ENCODE measurements at places on chromosomes 11 and 22.

GRCh38 chr11:109247071-109247470 lies 174.9 kb upstream of the C11orf87 start:
- DNase-seq, result peak; percentile 9

DNA sequence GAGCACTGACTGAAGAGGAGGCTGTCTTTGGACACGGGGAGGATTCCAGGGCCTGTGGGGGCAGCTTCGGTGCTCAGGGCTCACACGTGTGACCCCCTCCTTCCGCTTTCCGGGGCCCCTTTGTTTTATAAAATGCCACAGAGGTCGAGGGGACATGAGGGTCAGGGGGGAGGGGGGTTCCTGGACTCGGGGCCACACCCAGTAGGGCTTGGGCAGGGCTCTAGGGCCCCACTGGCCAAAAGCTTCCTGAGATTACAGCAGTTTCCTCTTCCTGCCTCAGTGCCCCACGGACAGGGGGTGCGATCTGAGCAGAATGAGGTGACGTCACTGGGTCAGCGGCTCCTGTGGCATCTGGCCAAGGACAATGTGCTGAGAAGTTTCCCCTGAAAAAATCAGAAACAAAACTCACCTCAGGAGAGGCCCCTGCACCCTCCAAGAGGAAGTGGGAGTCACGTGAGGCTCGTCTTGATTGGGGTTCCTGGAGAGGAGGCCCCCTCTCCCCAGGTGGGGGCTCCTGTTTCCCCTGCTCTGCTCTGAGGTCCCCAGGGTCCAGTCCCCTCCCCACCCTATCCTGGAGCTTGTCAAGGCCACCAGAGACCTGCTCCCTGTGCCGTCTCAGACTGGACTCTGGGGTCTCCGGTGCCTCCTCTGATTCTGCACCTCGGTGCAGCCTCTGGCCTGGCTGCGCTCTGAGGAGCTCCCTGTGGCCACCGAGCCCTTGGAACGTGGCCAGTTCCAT lies 6.4 kb upstream of the IFITM3 start:
- no peak for DNase-seq

DNA sequence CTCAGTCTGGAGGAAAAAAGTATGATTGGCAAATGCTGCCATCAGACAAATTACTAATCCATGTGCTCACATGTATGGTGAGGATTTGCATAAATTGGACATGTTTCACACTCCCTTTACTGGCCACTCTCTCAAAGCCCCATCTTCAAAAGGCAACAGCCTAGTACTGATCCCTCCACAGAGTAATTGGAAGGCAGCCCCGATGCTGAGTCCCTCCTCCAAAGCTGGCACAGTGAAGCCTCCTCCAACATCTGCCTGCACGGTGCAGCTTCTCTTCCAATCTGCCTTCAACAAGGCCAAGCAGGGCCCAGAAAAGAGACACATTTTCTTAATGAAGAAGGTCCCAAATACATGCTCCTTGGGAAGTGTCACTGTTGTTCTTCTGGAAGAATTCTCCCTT lies 350.6 kb downstream of the OPCML start:
- no peak for DNase-seq

- no peak for DNase-seq
These were observed 10.5 kb downstream of the CHST1 start for GRCh38 chr11:45655012-45655283.

GRCh38 chr22:46537225-46537945 lies at the start of gene CELSR1:
TSS of gene CELSR1 (minus strand) at chr22:46537620. CDS start at chr22:46537170, 450 bp downstream.
- DNase-seq, result peak; percentile 35

GRCh38 chr22:24830205-24830979 lies 24.4 kb downstream of the SGSM1 start:
- no peak for DNase-seq

DNA sequence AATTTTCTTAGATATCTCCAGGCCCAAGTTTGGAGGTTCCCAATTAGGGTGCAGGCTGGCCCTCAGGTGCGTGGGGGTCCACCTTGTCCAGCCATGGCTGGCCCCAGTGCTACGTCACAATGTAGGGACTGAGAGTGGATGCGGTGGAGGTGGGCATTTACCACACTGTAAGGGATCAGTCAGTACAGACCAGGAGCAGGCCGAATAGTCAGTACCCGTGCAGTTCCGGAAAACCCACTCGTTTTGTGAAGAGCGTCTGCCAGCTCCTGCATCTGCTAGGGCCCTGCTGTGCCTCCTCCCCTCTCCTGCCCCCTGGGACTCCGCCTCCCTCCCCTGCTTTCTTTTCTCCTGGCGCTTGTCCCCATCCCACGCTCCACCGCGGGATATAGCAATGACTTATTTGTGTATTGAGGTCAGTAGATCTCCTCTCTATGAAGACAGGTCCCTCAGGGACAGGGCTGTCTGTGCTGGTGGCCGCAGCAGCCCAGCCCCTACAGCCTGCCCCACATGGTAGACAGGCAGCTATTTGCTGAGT lies 50.4 kb upstream of the SEPTIN5 start:
- peak; percentile 19 for DNase-seq

DNA sequence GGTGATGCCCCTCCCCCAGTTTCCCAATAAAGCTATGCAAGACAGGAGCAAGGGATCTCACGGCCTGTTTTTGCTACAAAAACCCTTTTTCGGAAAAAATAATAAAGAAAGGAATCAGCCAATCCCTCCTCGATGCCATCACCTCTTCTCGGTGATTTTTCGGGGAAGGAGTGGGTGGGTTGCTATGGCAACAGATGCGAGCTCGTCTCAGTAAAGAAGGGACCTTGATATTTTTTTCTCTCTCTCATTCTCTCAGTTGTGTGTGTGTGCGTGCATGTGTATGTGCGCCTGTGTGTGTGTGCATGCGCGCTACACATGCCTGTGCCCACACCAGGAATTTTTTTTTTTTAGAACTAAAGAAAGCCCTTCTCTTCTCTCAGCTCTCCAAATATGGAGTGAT lies 3.8 kb upstream of the NPAS4 start:
- DNase-seq, result no peak

GRCh38 chr22:45169591-45170466 lies 6.1 kb downstream of the NUP50 start:
- no peak for DNase-seq

- peak; percentile 90 for DNase-seq
These were observed 148.4 kb downstream of the ME3 start for GRCh38 chr11:86523738-86524619.

GRCh38 chr22:45740236-45740635 lies 68.6 kb downstream of the ATXN10 start:
- DNase-seq, result no peak

DNA sequence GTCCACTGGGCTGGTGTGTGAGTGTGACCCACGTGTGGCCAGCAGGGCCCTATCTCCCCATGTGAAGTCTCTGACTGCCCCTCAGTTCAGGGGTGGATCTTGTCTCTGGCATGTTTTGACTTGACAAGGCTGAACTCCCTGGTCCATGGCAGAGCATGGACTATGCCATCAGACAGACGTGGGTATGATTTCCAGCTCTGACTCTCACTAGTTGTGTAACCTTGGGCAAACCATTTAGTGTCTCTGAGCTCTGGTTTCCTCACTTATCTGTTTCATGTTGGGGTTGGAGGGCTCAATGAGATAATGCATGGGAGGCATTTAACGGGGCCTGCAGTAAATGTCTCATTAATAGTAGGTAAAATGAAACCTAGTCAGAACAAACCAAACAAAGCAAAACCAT lies 254.5 kb upstream of the NARS2 start:
- DNase-seq, result no peak

DNA sequence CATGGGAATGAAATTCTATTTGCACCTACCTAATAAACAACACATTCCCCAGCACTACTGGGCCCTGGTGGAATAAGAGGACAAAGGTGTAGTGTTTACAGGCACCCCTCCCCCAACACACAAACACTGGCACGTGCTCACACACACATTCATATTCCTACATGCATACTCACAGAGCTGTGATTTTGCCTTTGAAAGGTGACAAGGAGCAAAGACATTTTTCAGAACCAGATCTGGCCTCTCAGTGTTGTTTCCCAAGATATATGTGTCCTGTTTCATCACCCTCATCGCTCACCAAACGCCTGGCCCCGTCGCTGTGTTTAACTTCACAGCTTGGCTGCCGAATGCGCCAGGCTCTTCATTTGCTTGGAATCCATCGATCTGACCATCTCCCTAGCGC lies 292.6 kb downstream of the NTM start:
- DNase-seq, result no peak

DNA sequence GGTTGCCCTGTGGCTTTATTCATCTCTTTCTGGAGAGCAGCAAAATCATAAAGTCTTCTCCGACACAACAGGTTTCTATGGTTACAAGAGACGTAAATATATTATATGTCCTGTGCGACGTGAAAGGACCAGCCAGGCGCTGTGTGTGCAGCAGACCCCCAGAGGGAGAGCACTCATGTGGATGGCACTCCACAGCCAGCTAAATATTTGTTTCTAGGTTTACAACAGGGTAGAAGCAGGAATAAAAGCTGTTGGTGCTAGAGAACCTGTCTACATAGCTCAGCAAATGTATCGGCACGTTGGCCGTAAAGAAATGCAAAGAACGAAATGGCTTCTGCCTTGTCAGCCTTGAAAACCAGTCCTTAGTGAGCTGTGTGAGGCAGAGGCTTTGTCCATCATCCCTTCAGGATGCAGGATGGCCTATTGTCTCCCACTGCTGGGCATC lies 133.8 kb upstream of the PITPNB start:
- no peak for DNase-seq

- DNase-seq, result no peak
These were observed 1.4 kb downstream of the TNNI2 start for GRCh38 chr11:1839924-1840779.

DNA sequence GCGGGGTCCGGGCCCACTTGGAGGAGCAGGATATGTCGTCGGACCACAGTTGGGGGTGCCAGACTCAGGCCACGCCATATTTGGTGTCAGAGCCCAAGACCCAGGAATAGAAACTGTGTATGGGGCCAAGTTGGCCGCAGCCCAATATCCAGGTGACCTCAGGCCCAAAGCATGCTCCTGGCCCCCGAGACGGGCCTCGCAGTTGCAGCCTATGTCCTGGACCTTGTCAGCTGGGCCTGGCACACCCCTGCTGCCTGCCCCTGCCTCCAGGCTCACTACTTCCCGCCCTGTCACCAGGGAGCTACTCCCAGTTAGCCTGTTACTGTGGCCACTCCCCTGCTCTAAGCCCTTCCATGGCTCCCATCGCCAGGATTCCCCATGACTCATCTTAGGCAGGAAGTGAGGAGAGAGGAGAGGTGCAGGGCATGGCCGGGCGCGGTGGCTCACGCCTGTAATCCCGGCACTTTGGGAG lies 23.1 kb downstream of the A4GALT start:
- DNase-seq, result peak; percentile 84

- no peak for DNase-seq
These were observed 77.3 kb upstream of the ATXN10 start for GRCh38 chr22:45594123-45594941.

GRCh38 chr11:120528749-120529148 lies 17.2 kb downstream of the GRIK4 start:
- no peak for DNase-seq

DNA sequence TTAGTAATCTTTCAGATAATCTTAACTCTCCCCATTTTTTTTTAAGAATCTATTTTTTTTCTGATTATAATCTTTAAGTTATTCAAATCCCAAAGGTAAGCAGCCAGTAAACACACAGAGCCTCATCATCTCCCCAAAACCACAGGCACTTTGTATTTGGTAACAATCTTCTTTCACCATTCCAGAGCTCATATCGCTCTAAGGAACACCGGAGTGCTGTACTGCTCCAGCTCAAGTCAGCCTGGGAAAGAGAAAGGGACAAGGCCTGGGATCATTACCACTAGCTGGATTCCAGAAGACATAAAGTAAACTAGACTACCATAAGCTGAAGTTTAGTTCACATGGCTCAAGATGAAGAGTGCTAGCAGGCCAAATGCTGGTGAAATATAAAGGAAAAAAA lies 73.0 kb upstream of the APOA1 start:
- no peak for DNase-seq

GRCh38 chr11:115220423-115220822 lies 283.8 kb downstream of the CADM1 start:
- DNase-seq, result no peak

GRCh38 chr11:113457784-113458183 lies 17.4 kb downstream of the DRD2 start:
- DNase-seq, result no peak

- DNase-seq, result no peak
These were observed 26.5 kb downstream of the PGA5 start for GRCh38 chr11:61267437-61267841.

GRCh38 chr11:17275400-17276235 lies 921 bp upstream of the NUCB2 start:
- peak; percentile 39 for DNase-seq

- no peak for DNase-seq
These were observed 301.1 kb downstream of the SHANK2 start for GRCh38 chr11:70951139-70951804.

GRCh38 chr22:35014812-35015211 lies 51.1 kb upstream of the ISX start:
- DNase-seq, result no peak

DNA sequence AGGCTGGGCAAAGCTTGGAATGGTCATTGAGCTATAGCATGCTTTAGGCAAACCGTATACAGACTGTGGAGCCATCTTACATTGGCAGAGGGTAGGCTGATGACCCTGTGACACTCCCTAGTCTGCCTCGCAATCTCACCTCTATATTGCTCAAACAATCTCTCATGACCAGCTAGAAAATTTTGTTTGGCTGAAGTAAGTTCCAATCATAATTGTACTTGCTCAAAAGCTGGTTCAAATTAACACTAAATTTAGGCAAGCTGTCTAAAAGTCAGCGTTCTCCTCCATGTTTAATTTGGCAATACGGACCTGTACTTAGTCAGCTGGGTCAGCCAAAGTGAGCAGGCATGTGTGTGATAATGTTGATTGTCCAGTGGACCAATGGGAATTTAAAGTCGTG lies 133.0 kb downstream of the SWAP70 start:
- no peak for DNase-seq

GRCh38 chr22:26648011-26648497 lies 9.3 kb upstream of the MIAT start:
- DNase-seq, result no peak

DNA sequence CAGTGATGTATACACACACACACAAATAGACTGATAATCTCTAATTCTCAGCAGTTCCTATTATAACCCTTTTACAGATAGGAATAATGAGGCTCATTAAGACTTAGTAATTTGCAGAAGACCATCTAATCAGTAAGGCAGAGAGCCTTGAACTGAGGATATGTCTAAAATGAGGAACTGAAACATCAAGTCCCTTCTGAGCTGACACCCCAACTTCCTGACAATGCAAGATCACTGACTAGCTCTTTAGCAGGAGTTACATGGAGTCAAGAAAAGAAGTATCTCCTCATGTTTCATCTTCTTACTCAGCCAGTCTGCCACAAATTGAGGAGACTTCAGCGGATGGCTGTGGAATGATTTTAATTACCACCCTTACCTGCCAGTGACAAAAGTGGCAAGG lies 193.0 kb downstream of the MSANTD4 start:
- DNase-seq, result no peak

- DNase-seq, result no peak
These were observed 300.8 kb upstream of the ISX start for GRCh38 chr22:34765115-34765514.

DNA sequence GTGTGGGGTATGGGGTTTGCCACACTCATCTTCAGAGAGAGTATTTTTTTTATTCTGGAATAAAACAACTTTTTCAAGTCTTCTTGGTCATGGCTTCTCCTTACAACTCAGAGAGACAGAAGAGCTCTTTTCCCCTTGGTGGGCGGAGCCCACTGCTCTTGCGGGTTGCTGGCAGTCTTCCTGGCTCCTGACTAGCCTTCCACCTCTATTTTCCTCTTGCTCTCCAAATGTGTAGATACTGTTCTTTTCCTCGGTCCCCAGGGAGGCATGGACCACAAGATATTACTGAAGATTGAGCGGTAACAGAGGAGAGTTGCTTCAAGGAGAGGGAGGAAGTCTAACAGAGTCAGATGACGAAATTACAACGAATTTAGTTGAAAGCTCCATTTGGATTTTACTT lies 210.6 kb downstream of the NTM start:
- no peak for DNase-seq
